Stimulated activated CD4-positive, alpha-beta T cell treated with anti-CD3 and anti-CD28 coated beads, Interleukin-1b, Interleukin-23, amount 100 ng/mL, for 1 hour (primary cell): ENCODE measurements at places on chromosomes 11 and 22.

- no peak for DNase-seq
Observed at GRCh38 chr11:3738241-3738640, 59.1 kb downstream of the NUP98 start.

GRCh38 chr11:133082841-133083488 lies 449.3 kb downstream of the OPCML start:
- no peak for DNase-seq

DNA sequence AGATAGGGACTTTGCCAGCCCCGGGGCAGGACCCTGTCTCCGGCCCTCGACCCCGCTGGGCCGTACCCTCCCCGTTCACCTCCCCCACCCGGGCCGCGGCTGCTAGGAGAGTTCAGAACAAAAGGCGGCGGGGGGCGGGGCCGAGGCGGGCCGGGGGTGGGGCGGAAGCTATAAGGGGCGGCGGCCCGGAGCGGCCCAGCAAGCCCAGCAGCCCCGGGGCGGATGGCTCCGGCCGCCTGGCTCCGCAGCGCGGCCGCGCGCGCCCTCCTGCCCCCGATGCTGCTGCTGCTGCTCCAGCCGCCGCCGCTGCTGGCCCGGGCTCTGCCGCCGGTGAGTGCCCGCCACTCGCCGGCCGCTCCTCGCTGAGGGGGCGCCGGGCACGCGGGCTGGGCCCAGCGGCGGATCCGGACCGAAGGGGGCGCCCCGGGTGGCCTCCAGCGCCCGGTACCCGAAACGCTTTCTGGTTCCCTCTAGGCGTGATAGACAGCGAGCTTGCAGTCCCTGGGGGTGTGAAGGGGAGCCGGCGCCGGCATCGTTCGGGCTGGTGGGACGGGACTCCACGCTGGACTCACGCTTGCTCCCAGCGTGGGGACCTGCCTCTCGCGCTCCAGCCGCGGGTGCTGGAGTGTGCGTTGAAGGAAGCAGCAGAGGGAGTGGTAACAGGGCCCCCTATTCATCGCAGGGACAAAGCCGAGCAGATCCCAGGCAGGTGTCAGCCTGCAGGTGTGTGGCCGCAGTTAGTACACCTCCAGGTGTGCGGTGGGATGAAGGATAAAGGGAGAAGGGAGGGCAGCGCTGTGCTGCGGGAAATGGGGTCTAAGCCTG lies at the start of gene MMP11:
MMP11 (plus strand) TSS at position 201 of the 825 bp plus-strand sequence; CDS start at position 223, 22 bp downstream.
- no peak for DNase-seq

- DNase-seq: no peak
Observed at GRCh38 chr11:93685196-93685595, 23.7 kb downstream of the CEP295 start.

DNA sequence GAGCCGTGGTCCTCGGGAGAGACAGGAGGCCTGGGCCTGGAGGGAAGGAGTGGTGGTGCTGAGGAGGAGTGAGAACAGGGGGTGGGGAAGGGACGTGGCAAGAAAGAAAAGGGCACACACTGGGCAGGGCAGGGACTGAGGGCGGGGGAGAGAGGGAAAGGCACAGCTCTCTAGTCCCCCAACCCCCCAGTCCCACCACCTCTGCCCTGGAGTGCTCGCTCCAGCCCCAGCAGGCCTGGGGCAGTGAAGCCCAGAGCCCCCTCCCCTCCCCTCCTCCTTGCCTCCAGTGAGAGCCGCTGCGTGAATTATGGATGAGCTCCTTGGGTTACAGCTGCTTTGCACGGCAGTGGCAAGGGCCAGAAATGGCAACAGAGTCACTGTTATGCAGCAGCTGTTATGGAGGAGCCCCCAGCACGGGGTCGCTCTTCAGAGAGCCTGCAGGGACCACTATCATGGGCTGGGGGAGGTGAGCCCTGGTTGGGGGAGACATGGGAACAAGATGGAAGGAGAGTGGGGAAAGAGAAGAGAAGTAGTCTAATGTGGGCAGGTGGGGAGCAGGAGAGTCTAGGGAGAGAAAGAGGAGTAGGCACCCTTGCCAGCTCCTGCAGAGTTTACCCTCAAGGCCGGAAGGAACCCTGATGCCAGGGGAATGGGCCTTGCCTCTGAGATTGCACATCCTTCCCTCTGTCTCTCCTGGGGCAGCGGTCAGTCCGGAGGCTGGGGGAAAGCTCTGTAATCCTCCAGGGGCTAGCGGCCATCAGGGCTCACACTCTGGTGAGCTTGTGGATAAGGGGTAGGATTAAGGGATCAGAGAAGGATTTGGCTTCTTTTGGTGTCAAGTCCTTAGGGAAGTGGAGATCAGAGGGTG lies 3.6 kb downstream of the RTN4RL2 start:
- no peak for DNase-seq

- no peak for DNase-seq
Observed at GRCh38 chr11:70175236-70175698, 27.8 kb upstream of the FADD start.

DNA sequence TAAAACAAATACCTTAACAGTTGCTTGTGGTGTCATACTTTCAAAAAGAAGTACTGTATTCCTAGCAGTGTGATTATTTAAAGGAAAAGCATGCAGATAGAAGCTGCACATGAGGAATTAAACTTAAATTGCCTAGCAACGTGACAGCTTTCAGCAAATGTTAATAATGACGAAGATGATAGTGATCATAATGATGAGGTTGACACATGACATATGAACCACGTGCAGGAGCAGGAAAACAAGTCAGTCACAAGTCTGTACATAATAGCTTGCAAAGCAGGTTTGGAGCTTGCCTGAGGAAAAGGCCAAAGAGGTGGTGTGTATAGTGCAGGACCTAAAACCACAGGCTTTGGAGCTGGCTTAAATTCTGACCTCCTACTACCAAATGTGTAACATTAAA lies 30.6 kb upstream of the PIK3C2A start:
- no peak for DNase-seq
